ENCODE measurements at places on chromosomes 5 and 9.

DNA sequence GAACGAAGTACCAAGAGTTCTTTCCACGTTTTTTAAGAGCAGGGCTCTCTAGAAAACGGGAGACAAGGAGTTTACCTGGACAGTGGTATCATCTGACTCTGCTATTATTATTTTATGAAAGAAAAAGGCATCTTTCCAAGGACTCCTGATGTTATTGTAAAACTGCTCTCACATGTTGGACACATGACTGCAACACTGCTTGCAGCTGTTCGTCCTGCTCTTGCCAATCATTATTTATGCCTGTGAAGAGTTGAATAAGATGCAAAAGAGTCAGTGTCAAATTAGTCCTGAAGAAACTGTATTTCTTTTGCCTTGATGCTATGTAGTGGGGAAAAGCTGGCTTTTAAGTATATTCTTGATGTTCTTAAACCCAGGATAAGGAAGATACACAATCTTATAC is 284.5 kb upstream of the PTGER4 start:
- DNase-seq, result no peak

DNA sequence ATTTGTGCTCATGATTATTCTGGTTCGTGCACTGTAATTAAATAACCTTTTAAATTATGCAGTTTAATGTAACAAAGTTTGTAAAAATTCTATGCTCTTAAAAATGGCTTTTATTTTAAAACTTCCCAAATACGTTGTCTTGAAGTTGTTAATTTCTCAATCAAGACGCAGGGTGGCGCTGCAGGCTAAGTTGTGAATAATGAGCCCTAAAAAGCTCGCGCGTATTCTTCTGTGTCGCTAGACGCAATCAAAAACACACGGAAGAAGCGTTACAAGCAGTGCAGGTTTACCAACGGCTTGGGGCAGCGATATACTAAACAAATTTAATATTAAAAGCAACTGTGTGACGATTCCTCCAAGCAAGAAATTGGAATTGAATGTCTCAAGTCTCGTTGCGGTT is at the start of gene PCDHB4:
PCDHB4 (plus strand) TSS at position 256 of the 400 bp plus-strand sequence. CDS start 181 bp downstream, outside the sequence.
- DNase-seq, result no peak

GRCh38 chr5:181198106-181198685 is 6.8 kb downstream of the TRIM7 start:
- no peak for DNase-seq

GRCh38 chr5:137836298-137836697 is 31.4 kb upstream of the MYOT start:
- DNase-seq, result no peak

DNA sequence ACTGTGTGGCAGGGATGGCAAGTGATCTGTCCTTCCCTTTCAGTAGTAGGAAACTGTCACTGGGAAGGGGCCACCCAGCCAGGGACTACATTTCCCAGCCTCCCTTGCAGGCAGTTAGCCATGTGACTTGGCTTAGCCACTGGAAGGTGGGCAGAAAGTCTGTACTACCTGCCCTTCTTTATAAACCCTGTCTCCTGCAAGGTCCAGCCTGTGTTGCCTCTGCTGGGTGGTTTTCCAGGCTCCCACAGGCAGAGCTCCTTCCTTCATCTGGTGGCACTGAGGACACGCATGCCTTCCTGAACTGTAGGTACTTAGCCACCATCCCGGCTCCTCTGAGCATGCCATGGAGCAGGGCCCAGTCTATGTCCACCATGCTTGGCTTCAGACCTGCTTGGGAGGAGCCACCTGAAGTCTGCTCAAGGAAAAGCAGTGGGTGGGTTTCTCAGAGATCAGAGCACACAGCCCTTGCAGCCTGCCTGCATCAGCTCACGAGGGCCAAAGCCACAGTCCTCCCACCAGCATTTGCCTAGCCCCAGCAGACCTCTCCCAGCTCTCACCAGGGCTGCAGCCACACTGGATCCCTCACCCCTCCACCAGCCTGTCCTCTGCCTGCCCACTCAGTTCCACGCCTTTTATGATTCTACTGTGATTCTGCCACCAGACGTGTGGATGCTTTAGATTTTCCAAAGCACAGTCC is 16.7 kb upstream of the SLC25A51 start:
- no peak for DNase-seq
